Stimulated activated CD8-positive, alpha-beta memory T cell treated with anti-CD3 and anti-CD28 coated beads, Interleukin-7, amount 100 ng/mL, for 48 hours (primary cell): ENCODE measurements at places on chromosomes 16 and 17.

GRCh38 chr16:57876210-57876609, 73.9 kb upstream of the KIFC3 start:
- DNase-seq: no peak

DNA sequence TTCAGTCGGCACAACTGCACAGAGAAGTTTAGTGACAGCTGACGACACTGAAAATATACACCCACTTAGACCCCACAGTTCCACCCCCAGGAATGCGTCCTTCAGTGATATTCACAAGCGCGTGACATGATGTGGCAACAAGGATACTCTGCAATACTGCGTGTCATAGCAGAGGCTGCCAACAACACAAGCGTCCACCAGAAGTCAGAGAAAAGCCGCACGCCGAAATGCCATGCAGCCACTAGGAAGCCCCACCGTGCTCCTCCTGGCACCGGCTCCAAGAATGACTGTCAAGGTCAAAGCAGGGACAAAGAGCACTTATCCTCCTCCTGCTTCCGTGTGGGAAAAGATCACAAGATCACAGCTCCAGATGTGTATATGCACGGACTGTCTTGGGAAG, 3.5 kb downstream of the ATP2A3 start:
- DNase-seq: no peak

DNA sequence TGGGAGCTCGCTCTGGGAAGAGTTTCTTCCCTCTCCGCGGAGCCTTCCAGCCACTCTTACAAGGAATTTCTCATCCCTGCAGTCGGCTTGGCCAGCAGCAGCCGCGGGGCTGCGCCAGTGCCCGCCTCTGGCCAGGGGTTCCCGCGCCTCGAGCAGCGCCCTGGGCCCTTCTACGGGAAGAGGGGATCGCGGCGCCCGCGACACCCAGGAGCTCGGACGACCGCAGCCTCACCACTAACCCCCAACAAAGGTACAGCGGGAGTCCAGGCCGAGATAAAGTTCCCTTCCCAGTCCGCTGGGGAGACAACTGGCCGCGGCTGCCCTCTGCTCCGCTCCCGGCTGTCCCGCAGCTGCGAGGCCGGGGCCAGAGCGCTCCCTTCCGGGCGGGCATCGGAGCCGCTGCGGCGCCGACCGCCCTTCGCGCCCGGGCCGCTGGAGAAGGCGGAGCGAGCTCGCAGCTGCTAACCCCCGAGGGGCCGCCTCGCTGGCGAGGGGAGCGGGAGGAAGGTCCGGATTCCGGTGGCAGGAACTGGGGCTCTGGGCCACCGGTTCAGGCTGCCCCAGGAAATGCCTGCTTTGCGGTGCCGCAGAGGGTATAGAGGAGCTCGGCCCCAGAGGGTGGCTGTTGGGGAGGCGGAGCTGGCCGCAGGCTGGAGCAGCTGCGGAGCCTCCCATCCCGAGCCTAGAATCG, 3.6 kb upstream of the HS3ST3B1 start:
- no peak for DNase-seq

DNA sequence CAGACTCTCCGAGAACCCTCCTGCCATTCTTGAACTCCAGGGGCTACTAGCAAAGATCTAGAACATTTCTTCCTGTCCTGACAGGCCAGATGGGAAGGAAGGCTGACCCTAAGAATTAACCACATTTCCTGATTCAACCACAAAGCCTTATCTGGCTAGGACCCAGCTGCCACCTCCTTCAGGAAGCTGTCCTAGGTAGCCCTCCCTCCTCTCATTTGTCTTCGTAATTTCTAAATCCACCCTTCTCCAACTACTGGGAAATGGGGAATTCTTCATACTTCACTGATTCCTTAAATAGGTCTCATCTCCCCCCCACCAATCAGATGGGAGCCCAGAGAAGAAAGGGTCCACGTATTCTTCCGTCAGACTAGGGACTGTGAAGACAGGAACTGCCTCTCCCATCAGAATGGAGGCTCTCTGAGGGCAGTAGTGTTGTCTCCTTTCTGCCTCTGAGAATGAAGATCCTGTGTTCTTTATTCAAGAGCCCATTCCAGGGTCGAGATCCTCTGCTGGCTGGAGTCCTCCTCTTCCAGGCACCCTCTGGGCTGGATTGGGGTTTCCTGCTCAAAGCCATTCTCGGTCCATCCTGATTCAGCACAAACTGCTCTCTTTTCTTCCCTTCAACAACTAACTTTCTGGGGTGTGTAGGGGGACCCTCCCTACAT, 2.1 kb downstream of the SAMD14 start:
- no peak for DNase-seq

- DNase-seq: no peak
Observed at GRCh38 chr17:75240394-75241142, 20.8 kb downstream of the GGA3 start.

GRCh38 chr17:61570118-61570517, 20.9 kb downstream of the NACA2 start:
- no peak for DNase-seq

DNA sequence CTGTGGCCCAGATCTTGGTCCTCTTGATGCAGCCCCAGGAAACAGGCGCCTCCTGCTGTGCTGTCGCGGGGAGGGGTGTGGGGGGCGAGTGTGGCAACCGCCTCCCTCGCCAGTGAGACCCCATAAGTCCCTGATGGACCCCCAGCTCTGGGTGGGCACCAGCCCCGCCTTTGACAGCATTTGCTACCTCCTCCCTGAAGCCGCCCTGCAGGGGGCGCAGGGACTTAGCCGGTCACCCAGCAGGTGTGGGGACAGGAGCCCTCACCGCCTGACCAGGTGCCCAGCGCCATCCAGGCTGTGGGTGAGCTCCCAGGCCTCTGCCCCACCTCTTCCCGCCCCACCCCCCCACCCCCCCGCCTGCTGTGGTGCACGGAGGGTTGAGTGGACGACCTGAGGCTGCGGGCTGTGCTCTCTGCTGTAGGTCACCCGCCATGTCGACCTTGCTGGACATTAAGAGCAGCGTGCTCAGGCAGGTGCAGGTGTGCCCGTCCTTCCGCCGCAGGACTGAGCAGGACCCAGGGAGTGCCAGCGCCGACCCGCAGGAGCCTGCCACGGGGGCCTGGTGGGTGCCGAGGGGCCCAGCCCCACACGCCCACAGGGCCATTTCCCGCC, 4.8 kb downstream of the BAIAP3 start:
- DNase-seq: no peak

GRCh38 chr17:76534831-76535732, 2.4 kb downstream of the CYGB start:
- no peak for DNase-seq

GRCh38 chr17:41015454-41015853, 6.5 kb upstream of the KRTAP3-1 start:
- DNase-seq: no peak

DNA sequence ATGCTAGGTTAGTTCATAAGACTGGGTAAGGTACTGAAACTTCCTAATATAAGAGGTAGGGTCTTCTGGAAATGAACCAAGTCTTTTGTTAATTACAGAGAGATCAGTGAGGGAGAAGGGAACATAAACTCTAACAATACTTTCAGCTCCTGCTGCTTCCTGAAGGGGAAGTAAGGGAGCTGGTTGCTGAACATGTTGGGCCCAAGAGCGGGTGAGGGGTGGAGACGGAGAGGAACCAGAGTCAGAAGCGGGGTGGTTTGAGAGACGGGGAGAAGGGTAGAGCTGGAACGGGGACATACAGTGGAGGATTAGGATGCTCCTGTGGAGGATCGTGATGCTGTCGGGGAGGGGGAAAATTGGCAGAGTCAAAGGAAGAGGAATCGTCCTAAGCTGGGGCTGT, 11.5 kb upstream of the ZNF747 start:
- no peak for DNase-seq

DNA sequence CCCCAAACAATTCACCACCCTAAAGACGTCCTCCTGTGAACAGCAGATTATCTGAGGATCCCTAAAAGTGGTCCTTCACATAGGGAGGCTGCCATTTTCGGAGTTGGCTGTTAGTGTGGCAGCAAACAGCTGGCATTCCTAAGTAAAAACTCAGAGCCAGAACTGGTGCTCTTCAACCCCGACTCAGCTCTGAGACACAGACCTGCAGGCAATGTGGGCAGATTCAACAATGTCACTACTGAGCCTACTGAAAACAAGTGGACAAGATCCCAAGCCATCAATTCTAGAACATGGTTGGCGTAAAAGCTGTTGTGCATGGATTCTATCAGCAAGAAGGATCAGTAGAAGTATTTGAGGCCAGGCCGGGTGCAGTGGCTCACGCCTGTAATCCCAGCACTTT, 247.2 kb downstream of the NTN1 start:
- DNase-seq: no peak

DNA sequence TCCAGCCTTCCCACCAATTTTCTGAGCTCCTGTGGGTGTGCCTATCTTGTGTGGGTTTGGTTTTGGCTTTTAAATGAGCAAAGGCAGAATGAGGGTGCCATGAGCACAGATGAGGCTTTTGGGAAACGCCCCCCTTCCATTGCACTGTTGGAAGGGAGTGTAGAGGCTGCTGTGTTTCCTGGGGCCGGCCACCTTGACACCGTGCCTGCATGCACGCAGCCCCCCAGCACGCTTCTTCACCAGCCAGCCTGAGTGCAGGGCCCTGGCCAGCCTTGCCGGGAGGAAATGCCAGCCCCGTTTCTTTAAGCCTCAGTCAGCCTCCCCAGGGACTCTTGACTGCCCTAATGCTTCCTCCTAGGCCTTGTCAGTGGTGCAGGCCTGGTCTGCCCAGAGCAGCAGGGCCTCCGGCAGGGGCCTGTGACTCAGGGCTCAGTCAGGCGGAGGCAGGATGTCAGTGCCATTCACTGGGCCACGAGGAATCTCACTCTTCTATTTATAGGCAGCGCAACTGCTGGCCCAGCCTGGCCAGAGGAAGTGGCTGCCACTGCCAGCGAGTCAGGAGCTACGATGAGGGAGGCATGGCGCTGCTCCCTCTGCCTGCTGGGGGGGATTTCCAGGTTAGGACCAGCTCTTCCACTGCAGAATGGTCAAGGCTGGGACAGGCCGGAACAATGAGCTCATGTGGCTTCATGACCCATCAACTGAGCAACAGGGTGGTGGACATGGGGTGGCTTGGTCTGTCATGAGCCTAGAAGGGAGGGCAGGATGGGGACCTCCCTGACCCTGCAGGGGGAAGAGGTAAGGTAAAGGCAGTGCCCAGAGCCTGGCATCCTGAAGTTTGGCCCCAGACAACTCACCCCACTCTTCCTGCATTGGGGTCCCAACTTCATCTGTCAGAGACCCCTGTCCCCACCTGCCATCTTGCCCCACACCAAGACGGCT, 205.2 kb downstream of the RAB11FIP4 start:
- peak; percentile 21 for DNase-seq

- peak; percentile 32 for DNase-seq
Observed at GRCh38 chr17:59361916-59362810, 30.7 kb downstream of the YPEL2 start.

DNA sequence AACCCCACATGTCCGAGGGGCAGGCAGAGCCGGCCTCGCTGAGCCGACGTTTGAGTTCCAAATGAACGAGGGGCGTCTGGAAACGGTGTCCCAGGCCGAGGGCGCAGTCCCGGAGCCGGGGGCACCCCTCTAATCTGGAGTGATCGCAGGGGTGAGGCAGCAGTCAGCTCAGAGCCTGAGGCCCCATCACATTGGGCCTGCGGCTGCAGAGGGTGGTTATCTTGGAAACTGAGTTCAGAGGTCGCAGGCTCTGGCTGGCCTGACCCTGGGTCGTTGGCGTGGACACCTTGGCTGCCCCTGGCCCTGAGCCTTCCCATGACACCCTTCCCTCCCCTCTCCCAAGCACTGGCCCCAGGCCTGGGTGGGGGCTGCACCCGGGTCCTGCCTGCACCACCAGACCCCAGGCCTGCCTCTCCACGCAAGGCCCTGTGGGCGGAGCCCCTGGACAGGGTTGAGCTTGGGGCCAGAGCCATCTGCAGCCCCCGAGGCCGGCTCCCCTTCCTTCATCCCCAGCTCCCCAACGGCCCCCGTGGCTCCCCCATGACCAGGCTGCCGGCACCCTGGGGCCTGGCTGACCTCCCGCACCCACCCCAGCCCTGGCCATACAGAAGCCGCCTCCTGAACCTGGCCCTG, 45.6 kb downstream of the ZFPM1 start:
- no peak for DNase-seq

DNA sequence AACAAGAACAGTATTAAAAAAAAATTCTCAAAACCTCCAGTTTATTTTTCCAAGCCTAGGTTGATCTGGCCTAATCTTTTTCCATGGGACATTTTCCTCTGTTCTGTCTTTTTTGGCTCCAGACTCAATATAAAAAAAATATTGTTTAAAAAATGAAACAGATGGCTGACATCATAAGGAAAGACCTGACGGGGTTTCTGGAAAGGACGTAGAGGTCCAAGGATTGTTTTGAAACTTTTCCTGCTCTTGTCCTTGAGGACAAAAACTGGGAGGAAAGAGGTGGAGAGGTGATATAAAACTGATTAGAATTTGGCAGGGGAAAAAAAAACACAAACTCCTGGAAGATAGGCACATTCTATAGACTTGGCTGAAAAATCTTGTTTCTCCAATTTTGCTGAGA, 211.4 kb upstream of the CDH11 start:
- DNase-seq: no peak

DNA sequence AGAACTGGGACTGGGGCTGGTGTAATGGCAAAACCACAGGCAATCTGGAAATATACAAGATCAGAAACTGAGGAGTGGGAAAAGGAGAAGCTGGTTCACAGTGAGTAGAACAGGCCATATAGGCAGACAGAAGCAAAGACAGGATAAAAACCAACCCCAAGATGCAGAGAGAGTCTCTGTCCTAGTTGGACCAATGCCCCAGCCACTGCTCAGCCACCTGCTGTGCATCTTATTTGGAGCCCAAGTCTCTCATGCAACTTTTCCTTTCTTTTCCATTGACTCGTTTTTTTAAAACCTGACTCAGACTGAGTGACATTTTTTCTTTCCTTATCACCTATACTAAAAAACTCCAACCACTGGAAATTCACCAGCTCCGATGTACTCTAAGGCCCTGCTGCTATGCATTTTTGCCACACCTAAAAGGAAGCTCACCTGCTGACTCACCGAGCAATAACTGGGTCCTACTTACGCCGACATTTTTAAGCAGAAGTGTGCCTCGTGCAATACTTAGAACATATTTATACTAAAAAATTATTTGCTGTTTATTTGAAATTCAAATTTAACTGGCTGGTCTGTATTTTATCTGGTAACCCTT, 100.8 kb upstream of the XYLT1 start:
- DNase-seq: no peak

- no peak for DNase-seq
Observed at GRCh38 chr17:36149296-36149820, 27.1 kb downstream of the TBC1D3B start.

- DNase-seq: no peak
Observed at GRCh38 chr16:72705801-72706200, 342.1 kb downstream of the ZFHX3 start.

GRCh38 chr17:40452921-40453378, 9.7 kb downstream of the IGFBP4 start:
- no peak for DNase-seq

GRCh38 chr17:79562931-79563210, 48.0 kb downstream of the RBFOX3 start:
- DNase-seq: no peak

DNA sequence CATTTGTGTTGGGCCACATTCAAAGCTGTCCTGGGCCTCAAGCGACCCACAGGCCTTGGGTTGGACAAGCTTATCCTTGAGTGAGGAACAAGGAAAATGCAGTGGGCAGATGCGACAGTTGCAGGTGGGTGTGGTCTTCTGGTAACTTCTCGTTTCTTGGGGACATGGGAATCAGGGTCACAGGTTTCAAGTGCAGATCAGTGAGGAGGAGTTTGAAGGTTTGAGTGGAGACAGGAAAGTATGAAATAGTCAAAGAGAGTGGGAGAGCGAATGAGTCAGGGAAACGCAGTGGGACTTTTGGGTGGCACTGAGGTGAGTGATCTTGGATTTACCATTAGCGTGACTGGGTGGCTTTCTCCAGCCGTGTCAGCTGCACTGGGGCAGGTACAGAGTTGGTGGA, 15.4 kb upstream of the CCL22 start:
- no peak for DNase-seq

GRCh38 chr17:31144428-31144827, 49.7 kb downstream of the NF1 start:
- DNase-seq: no peak
